ENCODE measurements at places on chromosomes 5 and 9.

DNA sequence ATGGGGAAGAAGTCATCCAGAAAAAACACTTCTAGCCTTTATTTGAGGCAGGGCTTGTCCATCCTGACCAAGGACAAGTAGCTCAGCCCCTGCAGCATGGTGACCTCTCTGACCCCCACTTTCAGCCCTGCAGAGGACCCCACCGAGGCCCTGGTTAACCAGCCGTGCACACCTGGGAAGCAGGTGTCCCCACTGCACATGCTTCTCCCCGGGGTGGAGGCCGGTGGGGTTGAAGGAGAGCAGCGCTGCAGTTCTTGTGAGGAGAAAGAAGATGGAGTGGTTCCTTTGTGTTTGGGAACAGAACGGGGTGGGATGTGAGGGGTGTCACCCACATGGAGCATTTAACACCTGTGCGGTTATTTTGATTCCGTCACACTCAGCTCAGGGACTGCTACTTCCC, 21.1 kb upstream of the ZBTB34 start:
- no peak for DNase-seq

DNA sequence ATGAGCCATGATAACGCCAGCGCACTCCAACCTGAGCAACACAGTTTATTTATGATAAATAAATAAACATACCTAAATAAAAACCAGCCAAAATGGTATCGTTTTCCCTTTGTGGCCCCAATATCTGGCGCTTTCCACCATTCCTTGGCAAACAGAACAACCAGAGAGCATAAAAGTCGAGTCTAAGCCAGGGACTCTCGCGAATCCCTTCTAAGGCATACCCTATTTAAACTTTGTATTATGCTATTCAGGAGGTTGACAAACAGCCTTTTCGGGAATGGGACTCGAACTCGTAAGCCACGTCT, 386 bp upstream of the MATR3 start:
- no peak for DNase-seq

DNA sequence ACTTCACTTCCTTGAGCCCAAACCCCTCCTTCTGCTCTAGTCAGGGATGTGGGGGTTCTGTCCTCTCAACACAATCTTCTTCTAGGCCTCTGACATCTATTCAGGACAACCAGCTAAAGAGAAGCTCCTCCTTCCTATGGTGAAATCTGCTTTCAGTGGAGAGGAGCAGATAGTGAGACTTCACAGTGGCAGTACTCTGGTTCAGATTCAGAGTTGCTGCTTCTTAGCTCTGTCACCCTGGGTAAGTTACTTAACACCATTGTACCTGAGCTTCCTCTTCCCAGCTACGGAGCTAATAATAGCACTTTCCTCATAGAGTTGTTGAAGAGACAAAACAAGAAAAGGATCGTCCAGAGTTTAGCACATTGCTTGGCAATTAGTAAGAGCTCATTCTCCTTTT, 77.3 kb upstream of the LARP1 start:
- DNase-seq = no peak

DNA sequence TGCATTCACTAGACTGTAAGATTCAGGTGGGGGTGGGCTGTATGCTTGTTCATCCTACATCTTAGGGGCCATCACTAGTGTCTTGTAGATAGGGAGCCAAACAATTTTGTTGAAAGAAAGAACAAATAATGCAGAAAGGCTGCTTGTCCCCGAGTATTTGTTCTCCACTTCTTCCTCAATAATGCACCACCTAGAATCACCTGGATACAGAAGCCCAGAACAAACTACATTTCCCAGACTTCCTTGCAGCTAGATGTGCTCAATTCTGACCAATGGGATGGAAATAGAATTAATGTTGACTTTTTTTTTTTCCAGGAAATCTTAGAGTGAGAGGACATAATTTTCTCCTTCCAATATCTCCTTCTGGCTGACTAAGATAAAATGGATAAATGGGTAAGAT, 38.9 kb upstream of the TNFSF8 start:
- DNase-seq = no peak

GRCh38 chr5:98734646-98735045, 38.8 kb upstream of the RGMB start:
- no peak for DNase-seq

DNA sequence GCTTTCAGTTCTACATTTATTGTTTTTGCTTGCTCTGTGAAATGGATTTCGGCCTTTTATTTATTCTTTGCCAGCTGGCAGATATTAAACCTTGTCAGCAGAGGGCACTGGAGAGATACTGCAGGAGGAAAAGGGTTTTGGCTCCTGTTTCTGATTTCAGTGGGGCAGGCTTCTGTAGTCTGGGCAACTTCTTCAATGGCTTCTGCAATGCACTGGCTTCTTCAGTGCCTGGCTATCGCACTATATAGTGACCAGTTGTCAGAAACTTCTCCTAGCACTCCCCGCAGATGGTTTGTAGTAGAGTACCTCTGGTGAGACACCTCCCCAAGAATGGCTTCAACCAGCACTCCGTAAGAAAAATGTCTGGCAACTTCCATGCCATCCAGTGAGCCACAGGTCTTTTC, 3.2 kb upstream of the NFX1 start:
- DNase-seq = peak; percentile 33

DNA sequence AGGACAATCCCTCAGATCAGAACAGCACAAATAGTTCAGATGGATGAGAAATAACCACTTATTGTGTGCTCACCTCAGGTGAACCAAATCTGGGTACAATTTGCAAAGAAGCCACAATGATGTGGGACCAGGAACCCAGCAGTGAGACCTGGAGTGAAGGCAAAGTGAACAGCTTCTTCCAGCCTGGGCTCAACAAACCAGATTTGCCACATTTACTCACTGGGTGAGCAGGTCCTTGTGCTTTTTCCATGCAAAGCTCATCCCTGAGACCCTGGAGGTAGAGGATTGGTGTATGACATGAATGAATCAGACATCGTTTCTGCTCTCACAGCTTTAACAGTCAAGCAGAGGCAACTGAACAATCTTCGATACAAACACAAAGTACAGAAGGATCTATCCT, 29.1 kb upstream of the GRIA1 start:
- no peak for DNase-seq

- DNase-seq = no peak
Measured at GRCh38 chr9:109381011-109381729, 60.3 kb upstream of the EPB41L4B start.

DNA sequence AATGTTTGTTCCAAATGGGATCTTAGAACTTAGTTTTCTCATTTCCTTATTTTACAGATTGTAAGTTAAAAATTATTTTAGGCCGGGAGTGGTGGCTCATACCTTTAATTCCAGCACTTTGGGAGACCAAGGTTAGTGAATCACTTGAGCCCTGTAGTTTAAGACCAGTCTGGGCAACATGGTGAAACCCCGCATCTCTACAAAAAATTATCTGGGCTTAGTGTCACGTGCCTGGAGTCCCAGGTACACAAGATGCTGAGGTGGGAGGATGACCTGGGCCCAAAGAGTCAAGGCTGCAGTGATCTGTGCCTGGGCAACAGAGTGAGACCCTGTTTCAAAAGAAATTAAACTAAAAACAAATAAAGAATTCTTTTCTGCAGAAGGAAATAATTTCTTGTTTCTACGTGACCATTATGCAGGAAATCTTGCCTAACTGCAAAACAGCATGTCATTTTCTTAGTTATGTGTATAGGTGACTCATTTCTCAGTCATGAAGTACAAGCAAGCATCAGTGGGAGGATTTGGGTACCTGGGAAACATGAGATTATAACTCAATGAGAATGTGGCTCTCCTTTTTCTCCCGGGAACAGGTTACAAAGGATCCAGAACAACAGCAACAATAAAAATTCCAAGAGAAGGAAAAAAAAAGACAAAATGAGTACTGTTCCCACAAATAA, 375.1 kb upstream of the ST8SIA4 start:
- no peak for DNase-seq

GRCh38 chr9:68599826-68600225, 59.1 kb upstream of the TMEM252 start:
- no peak for DNase-seq

GRCh38 chr5:87752362-87752761, 339.6 kb upstream of the CCNH start:
- no peak for DNase-seq

DNA sequence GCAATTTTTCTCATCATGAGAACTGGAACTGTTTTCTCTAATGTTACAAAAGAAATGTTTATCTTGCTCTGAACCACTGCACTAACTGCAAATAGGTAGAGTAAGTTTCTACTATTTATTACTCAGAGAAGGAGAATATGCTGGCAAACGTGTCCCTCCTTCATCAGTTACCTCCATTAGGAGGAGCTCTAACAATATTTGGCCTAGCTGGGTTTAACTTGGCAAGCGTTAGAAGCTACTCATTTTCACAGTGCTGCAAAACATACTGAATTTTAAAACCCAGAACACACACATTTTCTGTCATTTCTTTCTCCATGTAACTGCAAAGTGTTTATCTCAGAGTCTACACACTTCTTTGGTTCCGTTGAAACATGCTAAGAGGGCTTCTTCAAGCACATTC, 101.0 kb upstream of the GABRG2 start:
- DNase-seq = peak; percentile 7

- DNase-seq = no peak
Measured at GRCh38 chr5:154396128-154396527, 49.7 kb upstream of the SAP30L start.

Data from HuH-7.5 (cell line).